ENCODE measurements at places on chromosomes 4 and X.

DNA sequence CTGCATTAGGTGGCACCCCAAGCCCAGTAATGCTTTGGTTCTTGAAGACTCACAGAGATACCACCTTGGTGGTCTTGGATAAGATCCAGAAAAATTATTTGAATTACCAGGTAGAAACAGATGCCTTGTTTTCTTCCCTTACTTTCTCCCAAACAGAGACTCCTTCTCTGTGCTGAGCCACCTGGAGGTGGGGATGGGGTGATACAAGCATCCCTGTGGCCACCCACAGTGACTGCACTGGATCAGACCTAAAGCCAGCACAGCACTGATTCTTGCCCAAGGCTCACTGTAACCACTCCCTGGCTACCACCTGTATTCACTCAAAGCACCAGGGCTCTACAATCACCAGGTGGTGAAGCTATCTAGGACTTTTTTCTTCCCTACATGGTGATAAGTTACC lies 156.8 kb downstream of the TEX13A start:
- no peak for DNase-seq

DNA sequence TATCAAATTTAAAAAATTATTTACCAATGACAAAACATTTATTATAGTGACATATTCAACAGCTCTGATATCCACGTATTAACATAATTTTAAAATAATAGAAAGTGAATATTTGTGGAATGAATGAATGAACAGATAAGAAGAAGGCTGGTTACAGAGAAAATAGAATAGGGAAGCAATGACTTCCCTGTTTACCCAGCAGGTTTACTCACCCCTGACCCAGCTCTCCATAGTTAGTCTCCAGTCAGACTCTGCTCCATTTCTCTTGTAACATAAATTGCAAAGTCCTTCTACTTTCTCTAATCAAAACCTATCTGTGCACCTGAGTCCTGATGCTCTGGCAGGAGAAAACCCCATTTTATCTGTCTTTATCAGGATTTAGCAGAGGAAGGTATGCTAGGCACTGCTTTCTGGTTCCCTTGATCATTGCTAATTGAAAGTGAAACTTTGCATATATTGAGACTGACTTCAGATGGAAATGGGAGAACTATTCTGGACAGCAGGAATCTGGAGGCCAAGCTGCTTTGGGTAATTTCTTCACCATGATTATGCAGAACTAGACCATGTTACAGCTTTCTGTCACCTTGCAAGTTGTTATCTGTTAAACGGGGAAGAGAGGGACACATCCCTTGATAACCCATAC lies 363.0 kb downstream of the FAT4 start:
- DNase-seq, result no peak

DNA sequence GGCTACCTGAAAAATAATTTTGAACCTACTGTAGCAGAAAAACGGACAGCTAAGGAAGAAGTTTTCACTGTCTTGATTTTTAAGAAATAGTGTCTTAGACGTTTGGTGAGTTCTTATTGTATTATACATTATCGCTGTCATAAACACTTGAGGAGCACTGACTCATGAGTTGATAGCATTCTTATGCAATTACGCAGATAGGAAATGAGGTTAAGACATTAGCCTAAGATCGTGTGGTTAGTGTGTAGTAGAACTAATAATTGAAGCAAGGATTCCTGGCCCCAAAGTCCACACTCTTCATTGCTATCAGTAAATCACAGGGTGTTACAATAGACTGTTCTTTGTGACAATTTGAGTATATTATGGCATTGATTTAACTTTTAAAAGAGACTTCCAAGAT lies 238.1 kb downstream of the ARAP2 start:
- no peak for DNase-seq

DNA sequence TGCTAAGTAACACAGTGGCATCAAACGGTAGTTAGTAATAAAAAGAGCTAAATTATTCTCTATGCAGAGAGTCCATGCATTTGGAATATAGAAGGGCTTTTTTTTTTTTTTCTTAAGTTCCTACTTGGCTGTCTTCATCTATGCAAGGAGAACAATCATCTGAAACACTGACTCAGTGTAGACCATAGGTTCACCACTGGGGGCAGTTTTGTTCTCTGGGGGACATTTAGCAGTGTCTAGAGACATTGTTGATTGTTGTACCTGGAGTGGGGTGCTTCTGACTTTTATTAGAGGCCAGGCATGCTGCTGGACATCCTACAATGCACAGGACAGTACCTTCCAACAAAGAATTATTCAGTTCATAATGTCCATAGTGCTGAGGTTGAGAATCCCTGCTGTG lies 41.2 kb downstream of the TMA16 start:
- DNase-seq, result no peak

DNA sequence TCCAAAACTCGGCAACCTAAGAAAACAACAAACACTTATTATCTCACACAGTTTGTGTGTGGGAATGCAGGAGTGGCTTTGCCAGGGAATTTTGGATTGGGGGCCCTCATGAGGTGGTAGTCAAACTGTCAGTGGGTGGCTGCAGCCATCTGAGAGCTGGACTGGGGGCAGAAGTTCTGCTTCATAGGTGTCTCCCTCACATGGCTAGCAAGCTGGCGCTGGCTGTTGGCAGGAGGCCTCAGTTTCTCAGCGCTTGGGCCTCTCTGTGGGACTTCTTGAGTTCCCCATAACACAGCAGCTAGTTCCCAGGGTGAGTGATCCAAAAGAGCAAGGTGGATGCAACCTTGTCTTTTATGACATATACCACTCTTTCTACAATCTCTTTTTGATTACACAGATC lies 26.0 kb upstream of the RASL11B start:
- no peak for DNase-seq

Data from uterus (tissue), 4 donors.